ENCODE measurements at places on chromosomes 5 and 9.

DNA sequence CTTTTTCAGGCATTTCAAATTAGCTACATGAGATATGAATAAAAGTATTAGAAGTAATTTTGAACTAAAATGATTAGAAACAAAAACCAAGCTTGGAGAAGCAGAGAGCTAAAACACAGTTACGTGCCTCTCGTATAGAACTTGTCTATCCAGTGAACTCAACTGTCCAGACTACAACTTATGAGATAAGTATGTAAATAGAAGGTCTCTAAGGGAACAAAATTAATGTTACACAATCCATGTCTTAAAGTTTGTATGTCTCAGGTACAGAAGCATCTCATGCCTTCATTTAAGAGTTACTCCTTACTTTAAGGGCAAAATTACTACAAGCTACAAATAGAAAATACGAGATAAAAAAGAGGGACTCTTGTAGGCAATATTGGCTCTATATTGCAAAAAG is 316.8 kb downstream of the CETN3 start:
- DNase-seq = no peak

GRCh38 chr9:109574061-109574882 is 76.2 kb upstream of the PTPN3 start:
- peak; percentile 23 for DNase-seq

DNA sequence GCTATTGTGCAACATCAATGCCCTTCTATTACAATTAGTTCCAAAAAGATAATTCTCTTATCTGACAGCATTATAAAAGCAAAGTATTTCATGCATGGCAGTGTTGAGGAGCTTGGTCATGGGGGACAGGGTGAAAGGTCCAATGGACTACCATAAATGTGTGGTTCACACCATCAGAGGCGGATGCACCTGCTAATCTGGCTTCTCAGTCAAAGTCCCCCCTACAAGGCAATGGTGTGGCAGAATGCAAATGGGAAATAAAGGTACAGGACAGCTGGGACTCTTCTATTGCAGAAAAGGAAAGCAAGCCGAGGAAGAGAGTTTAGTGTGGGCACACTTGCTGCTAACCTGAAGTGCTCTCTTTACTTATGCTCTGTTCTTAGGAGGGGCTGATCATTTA is 369.1 kb downstream of the NDUFS4 start:
- DNase-seq = no peak

DNA sequence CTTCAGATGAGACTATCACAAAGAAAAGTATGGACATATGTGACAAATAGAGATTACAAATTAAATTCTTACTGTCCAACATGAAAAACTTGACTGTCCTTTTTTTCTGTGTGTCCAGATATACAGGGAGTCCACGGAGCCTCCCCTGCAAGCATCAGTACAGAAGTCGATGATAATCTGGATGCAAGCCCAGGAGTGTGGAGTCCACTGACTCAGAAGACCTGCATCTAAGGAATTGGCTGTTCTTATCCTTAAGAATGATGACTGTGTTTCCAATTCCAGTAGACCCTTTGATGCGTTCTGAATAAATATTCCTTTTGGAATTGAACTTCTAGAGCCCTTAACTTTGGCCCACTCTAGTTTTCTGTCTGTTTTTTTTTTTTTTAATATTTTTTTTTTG is 56.7 kb upstream of the TAF11L2 start:
- DNase-seq = no peak

DNA sequence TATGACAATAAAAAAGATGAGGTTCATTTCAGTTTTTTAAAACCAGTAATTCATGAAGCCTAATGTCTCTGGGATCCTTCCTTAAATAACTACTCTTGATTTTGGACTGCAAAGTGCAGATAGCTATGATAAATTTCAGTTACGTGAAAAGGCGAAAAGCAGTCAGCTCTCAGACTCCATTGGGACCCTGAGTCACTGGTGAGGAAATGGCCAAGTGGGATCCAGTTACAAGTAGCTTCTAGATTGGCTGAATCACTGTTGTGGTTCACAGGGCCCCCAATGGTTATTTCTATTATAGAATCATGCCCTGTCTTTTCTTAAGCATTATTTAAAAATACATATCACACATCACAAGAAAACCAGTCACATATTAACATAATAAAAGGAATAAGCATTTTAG is 31.1 kb upstream of the PPP3R2 start:
- no peak for DNase-seq

DNA sequence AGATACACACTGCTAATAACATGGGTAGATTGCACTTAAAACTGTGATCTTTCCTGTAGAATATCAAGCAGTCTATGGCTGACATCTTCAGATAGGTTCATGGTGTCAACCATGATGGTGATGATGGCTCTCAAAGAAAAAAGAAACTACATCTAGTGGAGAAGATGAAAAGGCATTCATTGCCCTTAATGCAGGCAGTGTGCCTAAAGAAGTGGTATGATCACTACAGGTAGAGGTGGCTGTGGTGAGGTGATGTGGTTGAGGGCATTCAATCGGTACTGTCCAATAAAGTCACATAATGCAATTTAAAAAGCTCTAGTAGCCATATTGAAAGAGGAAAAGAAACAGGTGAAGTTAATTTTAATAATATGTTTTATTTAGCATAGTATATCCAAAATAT is 3.1 kb upstream of the IFNB1 start:
- no peak for DNase-seq

GRCh38 chr5:32712481-32713360 is 1.6 kb downstream of the NPR3 start:
- peak; percentile 24 for DNase-seq

DNA sequence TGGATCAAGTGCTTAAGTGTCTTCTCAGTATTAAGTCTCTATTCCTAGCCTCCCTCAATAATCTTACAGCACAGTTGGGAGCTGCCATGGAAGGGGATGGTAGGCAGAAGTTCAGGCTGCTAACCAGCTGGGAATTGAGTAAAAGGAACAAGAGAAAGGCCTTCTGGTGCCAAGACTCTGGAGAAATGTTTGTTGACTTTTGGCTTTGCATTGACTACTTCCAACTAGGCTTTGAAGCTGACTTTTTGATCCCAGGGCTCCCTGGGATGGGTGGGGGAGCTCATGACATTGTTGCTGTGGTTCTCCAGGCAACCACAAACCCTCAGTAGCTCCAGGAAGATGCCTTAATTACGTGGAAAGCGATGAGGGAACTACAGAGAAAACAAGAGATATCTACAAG is 85.2 kb upstream of the HTR4 start:
- DNase-seq = no peak

- DNase-seq = no peak
Measured at GRCh38 chr5:144060598-144060997, 109.9 kb downstream of the YIPF5 start.

DNA sequence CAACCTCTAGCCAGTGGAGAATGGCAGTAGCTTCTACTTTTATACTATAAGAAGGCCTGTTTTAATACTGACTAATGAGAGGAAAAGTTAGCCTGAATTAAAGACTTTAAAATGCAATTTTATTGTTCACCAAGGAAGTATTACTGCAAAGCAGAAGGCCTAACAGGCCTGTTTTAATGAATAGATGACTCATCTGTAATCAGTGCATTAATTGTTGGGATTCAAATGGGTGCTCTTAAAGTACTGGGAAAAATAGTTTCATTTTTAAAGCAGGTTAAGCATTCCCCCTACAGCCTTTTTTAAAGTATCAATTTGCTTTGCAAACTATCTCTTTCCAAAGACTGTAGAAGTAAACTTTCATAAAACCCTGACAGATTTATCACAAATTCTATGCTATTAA is 147.7 kb downstream of the SIL1 start:
- DNase-seq = no peak

DNA sequence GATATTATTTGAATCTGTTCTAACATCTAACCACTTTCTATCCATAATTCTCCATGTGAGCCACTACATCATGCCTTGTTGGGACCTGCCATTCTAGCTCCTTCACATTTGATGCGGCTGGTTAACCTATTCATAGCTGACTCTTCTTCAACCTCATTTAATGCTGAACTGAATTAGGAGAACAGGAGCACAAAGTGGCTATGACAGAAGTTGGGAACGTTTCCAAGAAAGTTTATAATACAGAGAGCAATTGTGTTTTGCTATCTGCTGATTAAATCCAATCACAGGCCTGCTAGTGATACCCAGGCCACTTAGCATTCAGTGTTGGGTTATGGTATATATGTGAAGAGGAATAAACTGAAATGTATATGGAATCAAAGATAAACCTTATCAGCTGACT is 440.3 kb downstream of the PTPRD start:
- no peak for DNase-seq

- no peak for DNase-seq
Measured at GRCh38 chr5:169637549-169638121, 560 bp downstream of the DOCK2 start.

DNA sequence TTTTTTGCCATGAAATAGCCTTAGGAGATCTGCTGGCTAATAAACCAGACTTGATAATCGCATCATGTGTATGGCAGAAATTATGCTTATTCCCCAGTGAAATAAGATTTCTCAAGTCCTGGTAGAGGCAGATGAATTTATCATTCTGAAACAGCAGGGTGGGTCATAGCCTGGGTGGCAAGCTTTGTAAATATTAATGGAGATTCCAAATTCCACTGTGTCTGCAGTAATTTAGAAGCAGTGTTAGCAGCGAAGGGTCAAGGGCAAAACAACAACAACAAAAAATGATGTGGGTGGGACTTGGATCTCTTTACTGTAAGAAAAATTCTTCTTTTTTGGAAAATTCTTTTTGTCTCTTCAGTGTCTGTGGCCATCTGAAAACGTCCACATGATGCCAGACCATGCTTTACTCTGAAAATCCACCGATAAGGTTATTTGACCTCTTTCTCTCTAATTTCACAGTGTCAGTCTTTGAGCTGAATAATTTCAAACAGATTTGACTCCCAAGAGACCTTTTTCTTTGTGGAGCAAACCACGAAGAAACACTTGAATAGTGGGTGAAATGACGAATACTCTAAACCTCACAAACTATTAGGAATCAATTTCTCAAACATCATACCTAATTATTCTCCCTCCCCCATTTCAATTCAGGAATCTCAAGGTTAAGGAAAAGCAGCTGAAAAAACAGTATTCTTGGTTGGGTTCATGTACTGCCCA is 106.0 kb upstream of the RPS23 start:
- no peak for DNase-seq

DNA sequence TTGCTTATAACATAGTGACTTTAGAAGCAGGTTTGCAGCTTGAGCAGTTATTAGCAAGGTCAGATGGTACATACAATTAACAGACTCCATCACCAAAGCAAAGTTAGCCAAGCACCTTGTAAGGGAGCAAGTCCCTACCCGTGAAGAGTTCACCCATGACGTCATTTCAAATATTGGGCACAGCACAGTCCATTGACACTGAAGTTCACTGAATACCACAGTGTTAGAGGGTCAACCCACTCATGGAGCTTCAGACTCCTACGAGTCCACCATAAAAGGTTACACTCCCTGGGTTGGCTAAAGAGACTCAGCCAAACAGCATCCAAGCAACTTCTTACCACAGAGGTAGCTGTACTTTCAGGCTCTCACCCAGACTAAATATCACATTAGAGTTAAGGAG is 77.5 kb downstream of the GALNT10 start:
- no peak for DNase-seq

GRCh38 chr5:167947306-167947705 is 344.1 kb upstream of the WWC1 start:
- DNase-seq = no peak

- no peak for DNase-seq
Measured at GRCh38 chr5:10577371-10578292, 13.8 kb downstream of the ANKRD33B start.

GRCh38 chr5:113187906-113188305 is 211.3 kb downstream of the DCP2 start:
- no peak for DNase-seq

- no peak for DNase-seq
Measured at GRCh38 chr5:23614422-23614821, 107.0 kb downstream of the PRDM9 start.

- DNase-seq = no peak
Measured at GRCh38 chr5:172575416-172575815, 65.6 kb upstream of the NEURL1B start.

- no peak for DNase-seq
Measured at GRCh38 chr9:131692612-131693562, 47.0 kb downstream of the RAPGEF1 start.

GRCh38 chr9:130390390-130390789 is 54.4 kb upstream of the ASS1 start:
- no peak for DNase-seq

DNA sequence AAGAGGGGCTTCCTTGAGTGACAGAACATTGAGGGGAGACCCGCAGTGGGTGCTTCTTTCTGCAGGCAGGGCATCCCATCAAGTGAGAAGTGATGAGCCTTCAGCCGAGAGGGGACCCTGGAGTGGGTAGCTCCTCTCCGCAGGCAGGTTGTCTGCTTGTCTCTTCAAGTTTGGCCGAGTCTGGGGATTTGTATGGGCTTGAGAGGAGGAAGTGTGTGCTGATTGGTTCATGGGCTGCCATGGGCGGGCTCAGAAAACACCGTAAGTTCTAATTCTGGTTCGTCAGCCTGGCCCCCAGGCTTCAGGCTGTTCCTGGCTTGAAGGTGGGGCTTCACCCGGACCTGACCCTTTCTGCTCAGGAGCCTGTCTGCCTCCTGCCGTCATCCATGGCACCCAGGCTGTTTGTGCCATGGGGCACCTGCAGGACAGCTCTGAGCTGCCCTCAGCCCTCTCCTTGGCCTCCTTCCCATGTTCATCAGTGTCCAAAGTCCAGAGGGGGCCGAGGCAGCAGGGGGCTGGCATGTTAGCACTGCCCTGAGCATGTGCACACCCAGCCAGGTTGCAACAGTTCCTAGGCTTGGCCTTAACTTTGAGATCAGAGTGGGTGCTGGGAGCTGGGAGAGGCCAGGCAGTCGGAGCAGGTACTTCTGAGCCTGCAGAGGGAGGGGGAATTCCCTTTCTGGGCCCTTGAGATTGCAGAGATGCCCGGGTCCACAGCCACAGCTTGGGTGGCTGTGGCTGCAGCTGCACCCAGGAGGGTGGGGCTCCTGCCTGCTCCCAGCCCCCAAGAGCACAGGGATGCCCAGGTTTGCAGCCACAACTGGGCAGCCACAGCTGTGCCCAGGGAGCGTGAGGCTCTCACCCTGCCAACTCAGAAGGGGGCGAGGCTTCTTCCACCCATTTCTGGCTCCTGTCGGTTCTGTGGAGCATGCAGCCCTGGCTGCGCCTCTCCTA is 13.5 kb upstream of the DHFR start:
- no peak for DNase-seq

GRCh38 chr9:126392662-126393371 is 66.2 kb downstream of the MVB12B start:
- DNase-seq = no peak

- no peak for DNase-seq
Measured at GRCh38 chr5:39371367-39371635, 7.0 kb upstream of the C9 start.

Data from erythroblast (primary cell).